ENCODE measurements at places on chromosomes 7 and 10.

GRCh38 chr10:103722632-103723031 is 132.7 kb downstream of the SH3PXD2A start:
- no peak for DNase-seq

DNA sequence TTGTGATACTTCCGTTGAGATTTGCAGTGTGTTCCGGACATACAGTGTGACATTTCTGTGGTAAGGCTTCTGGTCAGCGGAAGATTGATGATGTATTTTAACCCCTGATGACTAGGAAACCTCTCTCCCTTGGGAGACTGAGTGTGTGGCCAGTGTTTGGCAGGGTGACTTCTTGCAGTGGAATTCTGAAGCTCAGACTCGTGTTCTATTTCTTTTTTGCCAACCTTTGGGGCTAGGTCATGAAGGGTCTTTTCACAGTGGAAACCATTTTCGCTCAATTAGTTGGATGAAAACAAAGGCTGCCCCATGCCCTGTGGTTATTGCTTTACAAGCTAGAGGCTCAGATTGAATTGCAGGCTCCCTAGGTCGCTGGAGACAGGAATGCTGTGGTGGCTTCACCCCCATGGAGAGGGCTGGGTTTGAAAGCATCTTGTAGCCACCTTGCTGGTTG is 288.9 kb downstream of the BBS9 start:
- no peak for DNase-seq

- DNase-seq: no peak
Measured at GRCh38 chr7:151470711-151471110, 30.8 kb upstream of the CRYGN start.

DNA sequence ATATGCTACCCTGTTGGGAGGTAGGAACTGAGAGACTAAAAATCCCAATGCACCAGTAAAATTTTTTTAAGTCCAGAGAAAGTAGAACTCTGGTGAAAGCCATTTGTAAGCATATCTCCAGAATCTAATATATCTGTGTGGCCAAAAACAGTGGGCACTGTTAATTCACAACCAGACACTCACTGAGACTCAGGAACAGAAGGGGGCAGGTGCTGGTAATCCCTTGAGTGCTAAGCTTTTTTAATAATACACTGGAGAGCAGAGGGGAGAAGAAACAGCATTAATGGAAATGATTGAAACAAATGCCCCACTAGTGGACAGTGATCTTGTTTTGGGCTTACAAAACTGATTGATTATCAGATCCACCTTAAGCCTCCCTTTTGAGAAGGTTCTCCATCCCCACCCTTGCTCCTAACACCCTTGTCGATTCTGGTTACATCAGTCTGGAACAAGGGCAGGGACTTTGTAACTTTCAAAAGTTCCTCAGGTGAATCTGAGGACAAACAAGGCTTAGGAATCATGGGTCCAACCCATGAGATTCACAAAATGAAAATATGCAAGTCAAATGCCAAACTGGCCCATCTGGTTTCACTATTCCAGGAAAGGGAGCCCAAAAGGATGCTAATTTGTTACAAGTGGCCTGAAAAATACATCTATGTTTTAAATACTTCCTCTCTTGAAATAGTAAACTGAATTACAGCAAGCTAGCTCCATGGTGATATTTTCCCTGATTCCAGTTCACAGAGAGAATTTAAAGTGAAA is 29.7 kb downstream of the PLXNA4 start:
- no peak for DNase-seq

GRCh38 chr10:58518775-58519174 is 6.1 kb downstream of the BICC1 start:
- no peak for DNase-seq

DNA sequence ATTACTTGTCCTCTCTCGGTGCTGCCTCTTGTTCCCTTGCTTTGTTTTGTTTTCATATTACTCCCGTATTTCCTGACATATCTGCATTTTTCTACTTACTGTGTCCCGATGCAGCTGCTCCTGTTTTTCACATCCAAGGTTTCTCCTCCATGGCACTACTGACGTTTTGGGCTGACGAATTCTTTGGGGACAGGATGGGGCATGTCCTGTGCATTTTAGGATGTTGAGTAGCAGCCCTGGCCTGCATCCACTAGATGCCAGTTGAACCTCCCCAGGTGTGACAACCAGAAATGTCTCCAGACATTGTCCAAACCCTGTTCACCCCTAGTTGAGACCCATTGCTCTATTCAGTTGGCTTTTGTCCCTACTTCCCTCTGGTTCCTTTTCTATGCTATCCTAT is 12.4 kb downstream of the ZNF789 start:
- no peak for DNase-seq

DNA sequence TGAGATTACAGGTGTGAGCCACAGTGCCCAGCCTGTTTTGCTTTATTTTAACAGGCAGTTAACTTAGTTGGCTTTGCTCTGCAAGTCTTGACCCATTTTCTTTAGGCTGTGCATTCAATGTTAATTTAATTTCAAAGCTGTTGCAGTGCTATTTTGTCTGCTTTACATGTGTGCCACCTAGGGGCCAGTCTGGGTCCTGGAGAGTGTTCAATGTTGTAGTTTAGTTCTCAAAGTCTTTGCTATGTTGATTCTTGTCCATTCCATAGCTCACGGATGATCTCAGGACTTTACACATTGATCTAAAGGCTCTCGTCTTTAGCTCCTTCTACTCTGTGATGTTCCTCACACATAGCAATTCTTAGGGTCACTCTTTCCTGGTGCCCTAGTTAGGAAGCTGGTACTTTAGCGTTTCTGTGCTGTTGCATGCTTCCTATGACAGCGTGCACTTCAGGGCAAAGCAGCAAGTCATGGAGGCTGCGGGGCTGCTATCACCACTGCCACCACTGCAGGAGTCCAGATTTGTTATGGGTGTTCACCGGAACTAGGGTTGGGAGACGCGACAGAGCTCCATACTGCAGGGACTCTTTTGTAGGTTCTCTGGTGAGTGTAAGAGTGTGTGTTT is 16.4 kb upstream of the ABCA13 start:
- no peak for DNase-seq

GRCh38 chr10:75234017-75234682 is 1.6 kb downstream of the COMTD1 start:
- DNase-seq: peak; percentile 97

DNA sequence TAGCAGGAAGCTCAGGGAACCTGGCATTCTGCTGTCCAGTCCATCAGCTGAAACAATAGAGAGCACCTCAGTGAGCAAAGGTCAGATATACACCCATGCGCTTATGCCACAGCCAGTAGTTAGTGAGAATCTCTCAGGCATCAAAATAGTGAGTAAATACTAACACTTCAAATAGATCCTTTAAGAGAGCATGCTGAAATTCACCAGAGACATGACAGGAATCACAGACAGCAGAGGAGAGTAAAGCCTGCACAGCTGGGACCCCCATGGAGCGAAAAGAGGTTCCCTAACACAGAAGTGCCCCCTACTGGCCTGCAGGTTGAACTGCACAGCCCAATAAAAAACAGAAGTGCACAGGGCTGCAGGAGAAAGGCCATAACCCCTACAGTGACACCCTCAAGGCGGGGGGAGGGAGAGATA is 57.6 kb upstream of the ANTXRL start:
- no peak for DNase-seq

- no peak for DNase-seq
Measured at GRCh38 chr10:58152673-58153263, 114.9 kb downstream of the IPMK start.

DNA sequence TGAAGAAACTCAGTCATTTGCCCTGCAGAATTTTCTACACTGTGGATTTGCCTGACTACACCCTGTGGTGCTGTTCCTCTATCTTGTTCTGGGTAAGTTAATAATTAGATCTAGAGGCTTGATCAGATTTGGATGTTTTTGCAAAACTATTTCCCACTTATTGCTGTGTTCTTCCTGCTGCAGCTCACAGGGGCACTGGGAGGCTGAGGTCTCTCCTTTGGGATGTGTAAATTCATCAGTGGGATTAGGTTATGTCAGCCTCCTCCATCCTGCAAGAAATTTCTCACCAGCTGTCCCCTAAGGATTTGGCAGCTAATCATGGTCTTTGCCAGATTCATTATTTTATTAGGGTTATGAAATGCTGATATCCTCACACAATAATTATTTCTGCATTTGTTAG is 148.1 kb upstream of the ZNF32 start:
- DNase-seq: no peak

DNA sequence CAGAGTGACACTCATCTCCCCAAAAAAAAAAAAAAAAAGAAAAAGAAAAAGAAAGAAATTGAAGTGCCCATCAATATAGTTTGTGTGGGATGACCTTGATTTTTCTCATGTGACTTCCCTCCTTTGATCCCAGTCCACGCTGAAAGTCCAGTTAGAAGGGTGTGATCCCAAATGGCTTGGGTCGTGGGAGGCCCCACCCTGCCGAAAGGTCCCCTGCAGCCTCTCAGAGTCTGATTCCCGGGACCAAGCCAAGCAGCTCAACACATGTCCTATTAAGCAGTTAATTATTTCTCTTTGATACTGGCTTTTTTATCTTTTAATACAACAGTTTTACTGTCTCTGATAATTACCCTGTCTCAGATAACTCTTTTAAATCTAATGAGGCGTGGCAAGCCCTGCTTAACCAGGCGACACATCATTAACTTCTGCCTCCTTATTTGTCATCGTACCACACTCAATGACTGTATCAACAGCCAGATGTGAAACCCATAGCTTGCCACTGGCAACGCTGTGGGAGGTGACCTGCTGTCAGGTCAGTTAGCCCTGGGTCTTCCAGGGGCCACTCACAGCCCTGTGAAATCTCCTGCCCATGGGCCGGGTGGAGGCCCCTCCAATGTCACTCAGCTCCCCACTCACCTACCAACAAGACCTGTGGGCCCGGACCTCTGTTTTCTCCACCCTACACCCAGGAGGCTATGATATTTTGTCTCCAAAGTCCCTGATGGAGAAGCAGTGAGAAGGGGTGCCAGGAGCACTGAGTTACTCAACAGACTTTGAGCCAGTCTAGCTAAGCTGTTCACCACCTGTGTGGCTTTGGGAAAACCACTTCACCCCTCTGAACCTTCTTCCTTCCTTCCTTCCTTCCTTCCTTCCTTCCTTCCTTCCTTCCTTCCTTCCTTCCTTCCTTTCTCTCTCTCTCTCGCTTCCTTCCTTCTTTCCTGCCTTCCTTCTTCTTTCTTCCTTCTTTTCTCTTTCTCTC is 110.0 kb upstream of the SFMBT2 start:
- DNase-seq: no peak

DNA sequence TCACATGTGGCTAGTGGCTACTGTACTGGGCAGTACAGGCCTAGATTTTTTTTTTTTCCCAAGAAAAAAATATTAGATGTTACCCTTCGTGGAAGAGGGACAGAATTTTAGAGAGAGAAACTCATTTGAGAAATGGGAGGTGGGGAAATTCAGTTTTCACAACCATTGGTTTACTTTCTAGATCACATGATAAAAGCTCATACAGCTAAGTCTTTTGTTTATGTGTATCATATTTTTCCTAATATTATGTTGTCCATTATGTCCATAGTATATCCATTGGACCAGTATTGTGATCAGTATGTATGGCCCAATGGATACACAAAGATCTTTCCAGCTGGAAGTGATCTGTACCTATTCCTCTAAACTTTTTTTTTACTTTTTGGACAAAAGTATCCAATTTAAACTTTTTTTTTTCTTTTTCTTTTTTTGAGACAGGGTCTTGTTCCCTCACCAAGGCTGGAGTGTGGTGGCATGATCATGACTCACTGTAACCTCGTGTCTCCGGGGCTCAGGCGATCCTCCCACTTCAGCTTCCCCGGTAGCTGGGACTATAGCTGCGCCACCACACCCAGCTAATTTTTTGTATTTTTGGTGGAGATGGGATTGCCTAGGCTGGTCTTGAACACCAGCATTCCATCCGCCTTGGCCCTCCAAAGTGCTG is 4.1 kb downstream of the CALU start:
- no peak for DNase-seq

DNA sequence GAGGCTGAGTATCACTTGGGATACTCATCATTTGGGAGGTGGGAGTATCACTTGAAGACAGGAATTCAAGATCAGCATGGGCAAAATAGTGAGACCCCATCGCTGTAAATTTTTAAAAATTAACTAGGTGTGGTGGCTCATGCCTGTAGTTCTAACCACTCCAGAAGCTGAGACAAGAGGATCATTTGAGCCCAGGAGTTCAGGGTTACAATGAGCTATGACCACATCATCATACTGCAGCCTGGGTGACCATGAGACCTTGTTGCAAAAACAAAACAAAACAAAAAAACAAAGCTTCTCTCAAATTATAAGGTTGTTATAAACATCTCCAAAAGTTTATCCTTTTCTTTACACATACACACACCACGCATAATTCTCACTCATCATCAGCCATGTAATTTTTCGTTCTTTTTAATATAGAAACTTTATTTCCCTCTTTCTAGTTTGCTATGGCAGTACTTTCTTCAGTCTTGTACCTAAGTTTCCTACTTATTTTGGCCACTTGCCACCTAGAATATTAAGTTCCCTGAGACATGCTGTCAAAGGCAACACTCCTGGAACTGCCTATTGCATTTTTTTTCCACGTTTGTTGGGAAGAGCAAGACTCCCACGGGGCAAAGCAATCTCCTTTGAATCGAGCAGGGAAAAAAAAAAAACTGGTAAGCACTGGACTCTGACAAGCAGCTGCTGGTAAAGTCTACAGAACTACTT is 37.1 kb downstream of the SKIDA1 start:
- DNase-seq: no peak

DNA sequence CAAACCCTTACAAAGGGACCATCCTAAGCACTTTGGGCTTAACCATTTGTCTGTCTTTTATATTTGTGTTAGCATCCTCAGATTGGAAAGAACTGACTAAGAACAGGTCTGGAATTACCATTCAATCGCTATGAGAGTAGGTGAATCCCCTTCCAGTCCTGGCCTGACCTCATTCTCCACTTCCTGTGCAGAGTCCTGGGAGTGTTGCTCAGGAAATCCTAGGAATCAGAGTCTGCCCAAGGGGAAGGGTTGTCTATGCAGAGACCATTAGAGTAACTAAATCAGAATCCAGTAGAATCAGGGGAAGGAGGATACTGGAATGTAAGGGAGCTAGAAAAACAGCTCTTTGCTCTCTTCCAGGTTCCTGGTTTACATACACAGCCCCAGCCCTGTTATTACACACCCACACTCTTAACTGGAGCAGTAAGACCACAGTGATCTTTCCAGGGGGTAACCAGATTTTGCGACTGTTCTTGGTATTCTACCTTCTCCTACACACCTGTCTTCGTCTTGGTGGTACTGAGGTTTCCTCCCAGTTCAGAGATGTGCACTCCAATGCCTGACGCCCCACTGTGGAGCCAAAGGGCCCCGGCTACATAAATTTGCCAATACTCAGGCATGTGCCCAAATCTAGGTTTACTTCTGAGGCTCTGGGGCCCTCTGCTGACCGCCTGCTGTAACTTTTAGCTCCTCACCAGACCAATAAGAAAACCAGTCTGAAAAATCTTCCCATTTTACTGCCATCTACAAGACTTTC is 103.7 kb downstream of the RNF216 start:
- peak; percentile 2 for DNase-seq

- DNase-seq: no peak
Measured at GRCh38 chr10:59880971-59881510, 25.3 kb downstream of the CCDC6 start.

DNA sequence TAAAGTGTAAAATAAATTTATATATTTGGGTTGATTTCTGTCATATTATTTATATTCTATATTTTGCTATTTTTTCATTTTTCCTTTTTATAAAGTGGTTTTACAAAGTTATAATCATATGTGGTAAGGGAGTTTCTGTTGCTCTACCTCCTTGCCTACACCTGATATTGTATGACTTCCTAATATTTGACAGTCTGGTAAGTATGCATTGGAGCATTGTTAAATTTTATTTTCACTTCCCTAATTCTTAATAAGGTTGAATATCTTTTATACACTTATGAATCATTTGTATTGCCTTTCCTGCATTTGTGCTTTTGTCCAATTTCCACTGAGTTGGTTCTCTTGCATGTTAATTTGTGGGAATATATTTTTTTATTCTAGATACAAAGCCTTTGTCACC is 492.4 kb downstream of the GRID1 start:
- DNase-seq: no peak

GRCh38 chr7:119935418-119936025 is 337.5 kb upstream of the KCND2 start:
- no peak for DNase-seq
